ENCODE measurements at places on chromosomes 16 and 17. TPM values are rescaled to one million over a fixed set of nuclear protein-coding genes. Genes with fewer than 3 reads are reported as not detected.

The C16orf89 gene
- total RNA-seq: 1.5 TPM

The SLC6A4 gene
- 56.9 TPM for total RNA-seq

The ZFP3 gene
- total RNA-seq: 0.81 TPM

The NOTUM gene
- not detected for total RNA-seq

The NLE1 gene
- total RNA-seq: 7.8 TPM

The KCNH4 gene
- total RNA-seq: not detected

The ALOXE3 gene
- total RNA-seq: not detected

The CRHR1 gene
- total RNA-seq: not detected

The NPB gene
- total RNA-seq: not detected

The ERN2 gene
- total RNA-seq: 0.18 TPM

The MAP3K14 gene
- total RNA-seq: 6.6 TPM

The CWC25 gene
- 13.5 TPM for total RNA-seq

The BCO1 gene
- total RNA-seq: not detected

The PRM3 gene
- total RNA-seq: not detected

The CHST4 gene
- not detected for total RNA-seq

The SULT1A4 gene
- 5.2 TPM for total RNA-seq

The DUSP14 gene
- total RNA-seq: 24.1 TPM

The YPEL3 gene
- total RNA-seq: 41.0 TPM

The SHISA6 gene
- total RNA-seq: not detected

The CNTNAP4 gene
- not detected for total RNA-seq

The IL21R gene
- total RNA-seq: 2.9 TPM

The SLX1A gene
- total RNA-seq: 16.4 TPM

The MYO18A gene
- total RNA-seq: 18.6 TPM

The HSF4 gene
- 5.8 TPM for total RNA-seq

The USP10 gene
- total RNA-seq: 33.6 TPM

The PITPNC1 gene
- total RNA-seq: 8.7 TPM

The KCNG4 gene
- not detected for total RNA-seq

The LRRC36 gene
- total RNA-seq: not detected
